ENCODE measurements at places on chromosomes 16 and 17.

DNA sequence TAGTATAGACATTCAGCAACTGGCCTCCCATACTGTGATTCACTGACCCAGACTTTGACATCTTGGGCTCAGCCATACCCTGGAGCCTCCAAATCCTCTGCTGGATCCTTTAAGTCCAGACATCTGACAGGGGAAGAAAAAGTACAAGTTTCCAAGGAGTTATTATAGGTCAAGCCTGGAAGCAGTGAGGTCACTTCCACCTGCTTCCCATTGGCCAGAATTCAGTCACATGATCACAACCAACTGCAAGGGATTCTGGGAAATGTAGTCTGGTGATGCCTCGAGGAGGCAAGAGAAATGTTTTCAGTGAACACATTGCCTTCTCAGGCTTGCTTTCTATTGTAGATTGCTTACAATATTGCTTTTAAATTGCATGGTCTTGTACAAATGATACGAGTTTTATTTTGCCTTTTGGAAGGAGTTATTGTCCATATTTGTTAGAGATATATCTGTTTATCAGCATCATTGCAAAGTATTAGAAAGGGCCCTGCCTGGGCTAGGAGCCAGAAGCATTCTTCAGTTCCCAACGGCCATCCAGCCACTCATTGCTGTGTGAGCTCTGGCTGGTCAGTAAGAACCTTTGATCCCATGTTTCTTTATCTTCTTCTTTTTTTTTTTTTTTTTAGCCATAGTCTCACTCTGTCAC, 696.9 kb downstream of the WWOX start:
- no peak for DNase-seq

GRCh38 chr17:41012326-41013120, 3.6 kb upstream of the KRTAP3-1 start:
- DNase-seq, result no peak

DNA sequence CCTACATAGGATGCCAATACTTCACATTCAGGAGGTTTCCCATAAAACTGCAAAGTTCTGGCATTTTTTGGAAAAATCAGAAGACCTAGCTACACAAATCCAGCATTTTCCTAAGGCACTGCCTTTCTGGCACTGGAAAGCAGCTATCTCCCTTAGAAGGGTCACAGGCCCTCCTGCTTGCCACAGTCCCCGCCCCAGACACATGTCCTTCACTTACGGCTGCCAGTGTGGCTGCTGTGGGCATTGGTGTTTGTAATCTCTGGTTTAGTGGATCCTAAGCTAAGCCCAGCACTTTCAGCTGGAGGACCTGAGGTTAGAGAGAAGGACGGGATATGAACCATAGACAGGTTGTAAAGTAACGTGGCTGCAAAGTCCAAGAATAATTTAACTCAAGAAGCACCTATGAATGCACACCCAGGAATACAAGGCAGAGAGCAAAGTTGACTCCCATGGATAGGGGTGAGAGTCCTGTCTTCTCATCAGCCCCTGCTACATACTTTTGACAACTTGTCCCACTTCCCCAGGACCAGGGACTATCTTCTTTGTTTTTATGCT, 100.0 kb downstream of the XYLT1 start:
- DNase-seq, result no peak

DNA sequence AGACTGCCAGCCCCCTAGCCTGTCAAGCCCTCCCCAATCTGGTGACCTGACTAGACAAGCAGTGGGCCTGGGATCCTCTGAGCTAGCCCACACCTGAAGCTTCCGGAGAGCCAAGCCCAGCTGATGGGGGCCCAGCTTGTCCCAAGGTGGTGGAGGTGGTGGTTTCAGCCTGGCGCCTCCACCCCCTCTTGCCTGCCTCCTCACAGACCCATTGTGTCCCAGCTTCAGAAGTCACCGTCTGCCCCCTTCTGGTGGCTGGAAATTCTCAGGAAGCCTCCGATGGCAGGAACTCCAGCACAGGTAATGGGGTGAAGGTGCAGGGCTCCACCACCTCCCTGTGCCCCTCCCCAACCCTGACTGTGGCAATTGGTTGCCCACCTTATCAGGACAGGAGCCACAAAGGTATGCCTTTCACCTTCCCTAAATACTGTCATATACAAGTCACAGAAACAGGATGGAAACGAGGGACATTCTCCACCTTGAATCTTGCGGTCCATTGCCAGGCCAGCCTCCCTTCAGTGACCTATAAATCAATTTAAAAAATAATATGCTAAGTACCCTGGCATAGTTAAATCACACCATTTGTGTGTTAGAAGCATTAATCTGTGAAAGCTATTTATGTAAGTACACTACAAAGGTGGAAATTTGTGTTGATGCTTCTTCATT, 66.0 kb upstream of the ZNF423 start:
- peak; percentile 22 for DNase-seq

GRCh38 chr16:48157794-48158193, 2.0 kb upstream of the ABCC12 start:
- DNase-seq, result no peak

- no peak for DNase-seq
Observed at GRCh38 chr17:31573861-31574260, 182.4 kb downstream of the RAB11FIP4 start.

GRCh38 chr16:50068550-50068949, 2.8 kb downstream of the HEATR3 start:
- no peak for DNase-seq

GRCh38 chr17:31733326-31733725, 125.7 kb downstream of the COPRS start:
- DNase-seq, result no peak

DNA sequence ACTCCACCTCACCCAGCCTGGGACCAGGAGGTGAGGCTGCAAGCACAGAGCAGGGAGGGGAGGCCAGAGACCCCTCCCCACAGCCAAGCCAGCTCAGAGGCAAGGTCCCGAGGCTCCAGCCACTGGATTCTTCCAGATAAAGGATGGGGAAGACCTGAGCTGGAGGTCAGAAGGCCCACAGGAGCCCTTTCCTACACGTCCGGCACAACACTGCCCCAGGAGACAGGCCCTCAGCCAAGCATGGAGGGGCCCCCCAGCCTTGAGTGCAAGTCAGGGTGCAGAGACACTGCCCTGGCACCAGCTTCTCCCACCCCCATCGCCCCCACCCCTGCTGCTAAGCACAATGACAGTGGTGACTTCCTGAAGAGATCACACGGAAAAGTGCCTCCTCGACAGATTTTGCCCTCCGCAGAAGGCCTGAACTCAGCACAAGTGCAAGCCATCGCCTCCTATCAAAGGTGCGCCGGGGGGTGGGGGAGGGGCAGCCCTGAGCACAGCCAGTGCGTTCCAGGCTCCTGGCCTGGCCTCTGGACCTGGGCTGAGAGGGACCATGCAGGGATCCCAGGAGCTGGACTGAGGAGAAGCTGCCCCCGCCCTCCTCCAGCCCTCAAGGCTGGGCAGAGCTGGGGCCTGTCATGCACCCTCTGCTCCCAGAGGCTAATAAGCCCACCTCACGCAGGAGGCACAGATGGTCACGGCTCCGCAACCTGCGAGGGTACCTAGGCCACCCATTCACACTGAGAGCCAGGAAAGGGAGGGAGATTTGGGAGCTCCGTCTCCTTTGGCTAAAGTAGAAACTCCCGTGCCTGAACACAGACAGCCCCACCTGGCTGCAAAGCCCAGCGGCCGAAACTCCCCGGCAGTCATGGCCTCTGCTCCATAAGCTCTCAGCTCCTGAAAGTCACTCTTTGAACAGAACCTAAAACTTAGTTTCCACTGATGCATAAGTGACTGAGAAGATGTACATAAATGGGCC, 2.7 kb downstream of the MAFG start:
- no peak for DNase-seq
